ENCODE measurements at places on chromosomes 11 and 22.

- no peak for DNase-seq
Measured at GRCh38 chr11:78323363-78323762, 94.3 kb downstream of the GAB2 start.

- peak; percentile 79 for DNase-seq
Measured at GRCh38 chr22:37634417-37634924, 5.0 kb upstream of the SH3BP1 start.

DNA sequence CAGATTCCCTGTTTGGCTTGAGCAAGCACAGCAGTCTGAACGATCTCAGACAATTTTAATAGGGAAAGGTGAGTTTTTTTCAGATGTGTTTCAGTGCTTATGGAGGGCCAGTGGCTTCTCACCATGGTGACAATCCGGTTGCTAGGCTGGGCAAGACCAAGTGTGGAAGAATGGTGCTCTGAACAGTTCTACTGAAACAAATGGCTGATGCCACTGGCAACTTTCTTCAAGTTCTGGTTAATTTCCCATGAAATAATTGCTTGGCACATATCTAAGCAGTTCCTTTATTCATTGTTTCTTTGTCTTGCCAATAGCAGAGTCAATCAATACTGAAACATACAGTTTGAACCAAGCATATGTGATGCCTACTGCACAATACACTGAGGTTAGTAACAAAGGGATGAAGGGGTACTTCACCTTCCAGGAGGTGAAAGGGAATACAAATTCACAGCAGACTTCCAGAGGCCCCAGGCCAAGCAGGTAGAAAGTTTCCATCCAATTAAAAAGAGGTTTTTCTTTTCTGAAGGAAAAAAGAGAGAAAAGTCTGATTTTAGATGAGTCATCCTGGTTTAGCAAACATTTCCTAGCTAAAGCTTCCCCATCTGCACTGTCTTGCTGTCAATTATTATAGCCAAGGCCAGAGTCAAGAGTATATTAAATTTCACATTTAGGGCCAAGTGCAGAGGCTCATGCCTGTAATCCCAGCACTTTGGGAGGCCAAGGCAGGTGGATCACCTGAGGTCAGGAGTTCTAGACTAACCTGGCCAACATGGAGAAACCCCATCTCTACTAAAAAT lies 21.2 kb upstream of the NDUFC2 start:
- DNase-seq, result no peak

DNA sequence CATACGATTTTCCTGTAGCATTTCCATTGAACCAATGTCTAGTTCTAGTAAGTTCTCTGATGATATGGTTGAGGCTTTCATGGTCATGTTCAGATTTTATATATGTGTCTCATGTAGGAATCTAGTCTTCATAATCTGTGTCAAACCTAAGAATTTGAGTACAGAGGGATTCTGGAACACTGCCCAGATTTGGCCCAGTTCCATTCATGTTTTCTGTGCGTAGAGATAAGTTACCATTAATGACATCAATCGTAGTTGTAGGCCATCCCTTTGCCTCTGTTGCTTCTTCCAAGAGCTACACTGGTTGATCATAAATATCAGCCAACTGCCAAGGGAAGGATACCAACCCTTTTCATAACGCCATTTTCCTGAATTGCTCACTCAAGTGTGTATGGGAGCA lies 23.3 kb downstream of the ST3GAL4 start:
- peak; percentile 75 for DNase-seq

DNA sequence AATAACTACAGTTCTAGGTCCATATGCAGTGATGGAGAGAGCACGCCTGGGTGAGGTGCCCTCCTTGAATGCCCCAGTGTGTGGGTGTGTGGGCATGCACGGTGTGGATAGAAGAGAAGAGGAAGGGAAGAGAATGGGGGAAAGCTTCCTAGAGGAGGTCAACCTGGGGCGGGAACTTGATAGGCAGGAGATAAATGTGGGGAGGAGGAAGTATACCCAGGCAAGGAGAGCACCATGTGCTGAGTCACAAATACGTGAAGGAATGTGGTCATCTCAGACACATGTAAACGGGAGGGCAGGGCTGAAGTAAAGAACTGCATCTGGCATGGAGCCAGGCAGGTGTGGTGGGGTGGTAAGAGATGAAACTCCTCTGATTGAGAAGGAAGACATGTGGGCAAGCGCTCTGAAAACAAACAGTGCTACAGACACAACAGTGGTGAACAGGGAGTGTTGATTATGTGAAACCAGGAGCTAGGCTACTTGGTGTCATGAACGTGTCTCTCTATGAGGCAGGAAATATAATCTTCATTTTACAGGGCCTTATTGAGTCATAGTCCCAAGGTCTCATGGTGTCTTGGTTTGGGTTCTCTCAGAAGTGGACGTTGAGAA lies 61.5 kb upstream of the EED start:
- peak; percentile 96 for DNase-seq

DNA sequence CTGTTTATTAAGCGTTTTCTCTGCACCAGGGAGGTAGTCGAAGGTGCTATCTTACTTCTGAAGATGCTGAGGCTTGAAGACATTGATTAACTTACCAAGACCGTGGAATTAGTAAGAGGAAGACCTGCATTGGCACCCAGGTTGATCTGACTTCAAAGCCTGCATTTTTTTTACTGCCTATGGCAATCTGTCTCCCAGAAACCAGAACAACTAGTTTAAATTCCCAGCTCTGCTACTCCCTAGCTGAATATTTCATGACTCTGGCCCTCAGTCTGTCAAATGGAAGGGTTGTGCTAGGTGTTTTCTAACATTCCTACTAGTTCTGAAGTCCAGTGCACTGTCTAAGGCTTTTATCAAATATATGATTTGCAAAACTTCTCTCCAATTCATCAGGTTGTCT lies 52.0 kb upstream of the GRAMD1B start:
- no peak for DNase-seq

GRCh38 chr11:114163830-114164401 lies 104.4 kb downstream of the ZBTB16 start:
- DNase-seq, result no peak

DNA sequence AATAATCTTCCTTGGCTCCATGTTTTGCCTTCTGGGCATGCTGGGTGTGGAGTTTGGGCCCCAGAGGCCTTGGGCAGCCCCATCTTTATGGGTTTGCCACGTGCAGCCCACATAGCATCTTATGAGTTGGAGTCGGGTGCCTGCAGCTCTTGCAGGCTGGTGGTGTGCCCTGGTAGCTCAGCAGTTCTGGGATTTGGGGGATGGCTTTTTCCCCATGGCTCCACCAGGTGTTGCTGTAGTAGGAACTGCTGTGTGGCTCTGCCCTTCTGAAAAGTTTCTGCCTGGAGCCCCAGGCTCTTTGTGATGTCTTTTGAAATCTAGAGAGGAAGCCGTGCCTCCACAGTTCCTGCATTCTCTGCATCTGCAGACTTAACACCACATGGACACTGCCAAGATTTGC lies 16.8 kb downstream of the EED start:
- no peak for DNase-seq

DNA sequence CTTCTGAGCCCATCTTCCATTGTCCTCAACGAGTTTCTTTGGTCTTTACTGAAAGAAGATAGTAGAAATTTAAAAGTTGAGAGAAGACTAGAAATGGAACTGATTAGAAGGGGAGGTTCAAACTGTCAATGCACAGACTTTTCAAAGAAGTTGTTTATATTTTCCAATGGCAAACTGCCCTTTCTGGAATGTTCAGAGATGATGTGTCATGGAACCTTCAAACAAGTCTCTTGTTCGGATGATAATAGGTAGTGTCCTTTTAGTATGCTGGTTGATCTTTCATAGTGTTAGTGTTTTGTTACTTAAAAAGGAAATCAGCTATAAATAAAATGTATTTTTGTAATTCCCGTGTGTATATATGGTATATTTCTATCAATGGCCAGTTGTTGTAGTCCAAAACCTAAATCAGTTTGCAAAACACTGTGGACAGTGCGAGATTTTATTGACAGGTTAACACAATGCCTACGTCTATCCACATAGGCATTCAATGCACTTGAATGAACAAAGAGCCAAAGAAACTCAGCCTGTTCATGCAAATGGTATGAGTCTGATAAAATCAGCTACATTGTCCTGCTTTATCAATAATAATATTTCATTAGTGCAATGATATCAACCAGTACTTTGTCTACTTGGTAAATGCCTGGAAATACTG lies 30.9 kb downstream of the C11orf91 start:
- no peak for DNase-seq

DNA sequence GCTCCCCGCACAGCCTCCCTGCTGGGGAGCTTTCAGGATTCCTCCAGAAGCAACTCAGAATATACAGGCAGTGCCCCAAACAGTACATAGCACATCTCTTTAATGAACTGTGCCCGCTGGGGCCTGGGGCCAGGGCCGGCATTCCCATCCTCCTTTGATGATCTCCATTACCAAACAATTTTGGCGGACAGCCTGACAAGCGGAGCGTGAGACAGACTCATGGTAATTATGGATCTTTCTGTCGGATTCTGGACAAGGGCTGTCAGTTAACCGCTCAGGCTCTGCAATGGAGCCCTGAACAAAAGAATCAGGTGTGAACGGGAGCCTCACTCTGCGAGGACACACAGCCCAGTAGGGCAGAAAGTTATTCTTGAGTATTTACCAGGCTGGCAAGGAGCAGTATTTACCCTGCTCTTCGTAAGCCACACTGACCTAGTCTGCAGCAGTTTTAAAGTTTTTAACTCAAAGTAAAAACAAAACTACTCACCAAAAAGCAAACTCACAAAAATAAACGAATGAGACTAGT lies 174.0 kb downstream of the TBC1D22A start:
- no peak for DNase-seq

- no peak for DNase-seq
Measured at GRCh38 chr22:19819911-19820879, 34.5 kb downstream of the GNB1L start.

DNA sequence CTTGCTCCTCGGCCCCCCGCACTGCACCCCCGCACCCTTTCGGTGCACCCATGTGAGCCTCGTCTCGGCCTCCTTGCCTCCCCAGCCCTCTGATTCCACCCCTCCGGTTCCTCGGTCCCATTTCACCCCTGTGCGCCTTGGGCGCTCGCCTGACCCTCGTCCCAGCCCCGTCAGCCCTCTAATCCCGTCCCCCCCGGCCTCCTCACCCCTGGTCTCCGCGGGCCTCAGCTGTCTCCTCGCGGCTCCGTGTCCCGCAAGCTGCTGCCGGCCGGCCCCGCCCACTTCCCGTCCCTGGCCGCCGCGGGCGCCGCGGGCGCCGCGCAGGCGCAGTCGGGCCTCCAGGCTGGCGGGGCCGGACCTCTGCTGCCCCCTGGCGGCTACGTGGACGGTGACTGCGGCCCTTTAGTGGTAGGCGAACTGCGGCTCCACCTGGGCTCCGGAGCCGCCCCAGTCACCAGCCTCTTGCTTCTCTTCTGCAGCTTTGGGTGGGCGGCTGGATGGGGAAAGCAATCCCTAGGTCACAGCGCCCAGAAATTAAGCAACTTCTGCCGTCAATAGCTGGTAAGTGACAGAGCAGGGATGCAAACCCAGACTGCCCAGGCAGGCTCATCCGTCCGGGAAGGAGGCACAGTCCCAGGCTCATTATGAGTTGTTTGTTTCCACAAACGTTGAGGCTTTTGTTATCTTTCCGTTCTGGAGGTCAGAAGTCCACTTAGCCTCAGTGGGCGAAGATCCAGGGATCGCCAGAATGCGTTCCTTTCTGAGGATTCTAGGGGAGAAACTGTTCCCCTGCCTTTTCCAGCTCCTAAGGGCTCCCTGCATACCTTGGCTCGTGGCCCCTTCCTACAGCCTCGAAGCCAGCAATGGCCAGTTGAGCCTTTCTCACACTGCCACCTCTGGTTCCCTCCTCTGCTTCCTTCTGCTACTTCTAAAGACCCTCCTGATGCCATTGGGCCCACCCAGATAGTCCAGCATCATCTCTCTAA lies at the start of gene PPM1F:
Gene PPM1F, minus strand, starts transcription at position 263 of the 986 bp plus-strand sequence. CDS start 6,800 bp downstream, outside the sequence.
- DNase-seq, result peak; percentile 97

GRCh38 chr11:75588051-75588481 lies 26.0 kb downstream of the SERPINH1 start:
- no peak for DNase-seq

DNA sequence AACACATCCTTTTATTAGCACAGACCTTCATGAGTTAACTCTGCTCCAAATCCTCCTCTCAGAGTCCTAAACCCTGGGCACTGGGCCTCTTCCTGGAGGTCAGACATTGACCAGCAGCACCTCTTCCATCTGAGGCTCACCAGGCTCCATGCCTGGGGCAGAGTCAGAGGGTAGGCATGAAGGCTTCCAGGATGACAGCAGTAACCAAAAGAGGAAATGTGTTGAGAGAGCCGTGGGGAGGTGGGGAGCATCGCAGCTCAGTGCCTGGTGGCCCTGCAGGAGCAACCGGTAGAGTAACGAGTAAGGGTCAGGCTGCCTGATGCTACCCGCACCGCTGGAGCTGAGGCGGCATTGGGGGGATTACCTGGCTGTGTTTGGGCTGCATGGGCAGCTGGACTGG lies 9.4 kb upstream of the NAV2 start:
- DNase-seq, result no peak

GRCh38 chr22:38135133-38135706 lies 24.7 kb upstream of the BAIAP2L2 start:
- DNase-seq, result peak; percentile 2

GRCh38 chr11:66322732-66323427 lies 6.0 kb upstream of the CD248 start:
- DNase-seq, result no peak

- peak; percentile 43 for DNase-seq
Measured at GRCh38 chr22:46763051-46763705, 728 bp downstream of the TBC1D22A start.

- DNase-seq, result no peak
Measured at GRCh38 chr11:28836285-28837081, 728.3 kb downstream of the METTL15 start.

GRCh38 chr11:3095712-3096361 lies 38.6 kb upstream of the CARS1 start:
- DNase-seq, result no peak

DNA sequence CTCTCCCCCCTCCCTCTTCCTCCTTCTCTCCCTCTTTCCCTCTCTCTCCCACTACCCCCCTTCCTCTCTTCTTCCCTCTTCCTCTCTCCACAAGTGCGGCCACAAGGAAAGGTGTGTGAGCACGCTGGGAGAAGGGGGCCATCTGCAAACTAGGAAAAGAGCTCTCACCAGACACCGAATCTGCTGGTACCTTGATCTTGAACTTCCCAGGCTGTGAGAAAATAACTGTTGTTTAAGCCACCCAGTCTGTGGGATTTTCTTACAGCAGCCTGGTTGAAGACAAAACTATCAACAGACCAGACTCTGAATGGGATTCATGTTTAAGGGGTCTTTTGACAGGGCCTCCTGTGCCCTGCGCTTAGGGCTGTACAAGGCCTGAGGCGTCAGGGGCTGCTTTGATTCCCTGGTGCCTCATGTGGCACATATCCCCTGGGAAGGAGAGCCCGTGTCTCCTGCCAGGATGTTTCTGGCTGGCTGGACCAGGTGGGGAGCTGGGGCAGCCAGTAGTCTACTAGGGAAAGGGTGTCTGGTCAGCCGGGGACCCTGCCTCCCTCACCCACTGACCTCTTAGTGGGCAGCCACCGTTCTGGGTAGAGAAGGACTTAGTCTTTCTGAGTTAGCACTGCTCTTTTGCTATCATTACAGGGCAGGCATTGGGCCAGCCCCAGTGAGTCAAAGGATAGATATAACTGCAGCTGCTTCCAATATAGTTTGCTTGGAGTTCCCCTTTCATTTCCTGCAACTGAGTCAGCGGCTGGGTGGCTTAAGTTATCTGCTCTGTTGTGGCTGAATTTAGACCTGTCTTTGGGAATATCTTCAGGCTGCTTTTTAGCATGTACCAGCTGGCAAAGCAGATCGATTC lies 6.2 kb downstream of the PANX1 start:
- DNase-seq, result peak; percentile 76
